ENCODE measurements at places on chromosomes 4 and X. TPM values are rescaled to one million over a fixed set of nuclear protein-coding genes. Genes with fewer than 3 reads are reported as not detected.

TDO2 gene
- not detected for total RNA-seq

MAGEA2B gene
- total RNA-seq, result not detected

STAG2 gene
- total RNA-seq, result 93.9 TPM

CXXC4 gene
- not detected for total RNA-seq

HHIP gene
- total RNA-seq, result not detected

NAP1L3 gene
- total RNA-seq, result 1.6 TPM

TEX28 gene
- not detected for total RNA-seq

STX18 gene
- 20.0 TPM for total RNA-seq

PPP4R3C gene
- total RNA-seq, result not detected

OCRL gene
- 2.2 TPM for total RNA-seq

DNA sequence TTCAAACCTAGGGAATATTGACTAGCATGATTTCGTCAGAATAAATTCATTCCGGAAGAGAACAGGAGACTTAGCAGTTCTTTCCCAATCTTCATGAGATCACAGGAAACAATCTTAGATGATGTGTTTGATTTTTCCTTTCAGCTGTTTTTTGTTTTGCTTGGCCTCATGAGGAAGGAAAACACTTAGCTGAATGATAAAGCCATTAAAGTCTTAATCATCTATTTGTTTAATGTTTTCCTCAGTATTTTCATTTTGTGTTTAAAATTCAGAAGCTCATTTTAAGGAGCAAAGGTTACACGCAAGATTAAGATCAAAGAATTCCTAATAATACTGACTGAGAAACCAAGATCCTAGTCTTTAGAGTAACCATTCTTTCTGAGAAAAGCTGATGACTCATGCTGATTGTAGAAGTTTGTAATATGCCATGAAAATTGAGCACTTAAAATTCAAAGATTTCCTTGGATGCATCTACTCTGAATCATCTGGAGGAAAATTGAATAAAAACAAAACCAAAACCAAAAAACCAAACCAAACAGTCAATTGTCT is 15.4 kb upstream of the TBC1D19 start:
- peaks cover 4% of the 10 kb centered on the region for H3K27me3 ChIP-seq
- no peak for DNase-seq
- H3K36me3 ChIP-seq, result no peaks in the 10 kb centered on the region
- H3K4me1 ChIP-seq, result peaks cover 26% of the 10 kb centered on the region
- no peak overlapping the region for H3K27ac ChIP-seq
- no peak overlapping the region for H3K4me3 ChIP-seq

DNA sequence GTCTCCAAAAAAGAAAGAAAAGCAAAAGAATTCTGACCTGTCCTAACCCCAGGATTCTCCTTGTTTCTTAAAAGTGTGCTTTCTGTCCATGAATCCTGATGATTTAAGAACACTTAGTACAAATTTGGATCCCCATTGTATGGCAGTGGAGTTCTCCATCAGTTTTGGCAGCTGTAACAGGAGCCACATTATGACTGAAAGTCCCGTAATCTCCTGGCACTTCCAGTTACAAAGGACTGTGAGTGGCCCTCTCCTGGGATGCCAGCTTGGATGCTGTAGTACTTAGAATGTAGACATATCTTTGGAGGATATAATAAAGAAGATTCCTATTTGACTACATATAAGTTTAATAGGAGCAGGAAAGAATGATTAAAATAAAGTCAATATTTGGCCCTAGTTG is 20.6 kb downstream of the AP1AR start:
- no peak overlapping the region for H3K4me3 ChIP-seq
- DNase-seq, result no peak
- H3K27me3 ChIP-seq, result no peaks in the 10 kb centered on the region
- no peak overlapping the region for H3K27ac ChIP-seq
- peaks cover 6% of the 10 kb centered on the region for H3K36me3 ChIP-seq

DNA sequence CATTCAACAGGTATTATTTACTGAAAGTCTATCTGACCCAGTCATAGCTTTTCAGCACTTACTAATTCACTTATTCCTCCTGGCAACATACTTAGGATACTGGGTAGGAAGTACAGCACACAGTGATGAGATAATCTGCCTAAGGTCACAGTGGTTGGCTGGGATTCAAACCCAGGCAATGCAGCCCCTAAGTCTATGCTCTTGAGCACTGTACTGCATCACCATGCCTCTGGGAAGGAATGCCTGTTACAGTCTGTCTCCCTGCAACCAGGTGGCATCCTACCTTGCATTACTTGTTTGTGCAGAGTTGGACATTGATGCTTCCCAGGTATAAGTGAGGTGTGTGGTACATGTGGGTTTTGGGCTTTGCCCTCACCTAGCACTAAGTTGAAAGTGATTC is 21.5 kb upstream of the LRAT start:
- no peak for DNase-seq
- no peaks in the 10 kb centered on the region for H3K36me3 ChIP-seq
- no peak overlapping the region for H3K27ac ChIP-seq
- H3K4me1 ChIP-seq, result no peaks in the 10 kb centered on the region
- peaks cover 10% of the 10 kb centered on the region for H3K27me3 ChIP-seq
- no peak overlapping the region for H3K4me3 ChIP-seq

- H3K36me3 ChIP-seq, result peaks cover 17% of the 10 kb centered on the region
- H3K27ac ChIP-seq, result no peak overlapping the region
- no peaks in the 10 kb centered on the region for H3K27me3 ChIP-seq
Observed at GRCh38 chr4:150746156-150746555, 164.2 kb downstream of the MAB21L2 start.

- no peak overlapping the region for H3K4me3 ChIP-seq
- no peaks in the 10 kb centered on the region for H3K36me3 ChIP-seq
- no peaks in the 10 kb centered on the region for H3K4me1 ChIP-seq
- no peak overlapping the region for H3K27ac ChIP-seq
- DNase-seq, result no peak
Observed at GRCh38 chr4:141121768-141122454, 11.4 kb downstream of the RNF150 start.

DNA sequence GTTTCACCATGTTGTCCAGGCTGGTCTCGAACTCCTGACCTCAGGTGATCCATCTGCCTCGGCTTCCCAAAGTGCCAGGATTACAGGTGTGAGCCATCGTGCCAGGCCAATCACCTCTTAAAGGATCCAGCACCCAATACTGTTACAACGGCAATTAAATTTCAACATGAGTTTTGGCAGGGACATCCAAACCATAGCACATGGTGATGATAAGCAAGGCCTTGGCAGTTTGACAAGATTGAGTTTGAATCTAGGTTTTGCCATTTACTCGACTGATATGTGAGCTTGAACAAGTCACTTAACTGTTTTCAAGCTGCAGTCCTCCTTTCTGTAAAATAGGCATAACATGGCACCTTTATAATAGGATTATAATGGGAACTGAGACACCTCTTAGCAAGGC is 84.1 kb downstream of the GPR82 start:
- no peaks in the 10 kb centered on the region for H3K27me3 ChIP-seq
- H3K4me3 ChIP-seq, result no peak overlapping the region
- peaks cover 5% of the 10 kb centered on the region for H3K36me3 ChIP-seq
- H3K27ac ChIP-seq, result no peak overlapping the region
- DNase-seq, result no peak

DNA sequence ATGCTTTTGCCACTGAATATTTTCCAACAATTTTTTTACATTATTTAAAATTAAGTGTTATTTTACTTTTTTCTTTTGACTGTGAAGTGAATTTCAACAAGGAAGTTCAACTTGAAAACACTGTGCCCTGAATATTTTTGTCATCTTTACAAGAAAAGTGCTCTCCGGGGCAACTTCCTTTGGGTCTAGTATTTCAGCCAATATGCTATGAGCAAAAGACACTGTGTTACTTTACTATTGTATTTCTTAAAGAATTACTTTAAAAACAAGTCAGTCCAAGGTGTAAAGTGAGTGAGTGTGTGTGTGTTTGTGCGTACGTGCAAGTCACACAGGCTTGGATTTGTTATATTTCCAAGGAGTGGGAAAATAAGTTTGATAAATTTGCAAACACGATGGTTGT is 7.6 kb upstream of the USP53 start:
- H3K4me1 ChIP-seq, result peaks cover 44% of the 10 kb centered on the region
- H3K27ac ChIP-seq, result peak overlapping the region; percentile 81
- peaks cover 9% of the 10 kb centered on the region for H3K36me3 ChIP-seq
- DNase-seq, result no peak
- H3K4me3 ChIP-seq, result peak overlapping the region; percentile 50

- H3K4me3 ChIP-seq, result no peak overlapping the region
- no peaks in the 10 kb centered on the region for H3K4me1 ChIP-seq
- no peaks in the 10 kb centered on the region for H3K36me3 ChIP-seq
- H3K27ac ChIP-seq, result no peak overlapping the region
Observed at GRCh38 chr4:114860786-114861185, 252.6 kb downstream of the NDST4 start.

- no peaks in the 10 kb centered on the region for H3K36me3 ChIP-seq
- no peak overlapping the region for H3K4me3 ChIP-seq
- no peak for DNase-seq
- peaks cover 9% of the 10 kb centered on the region for H3K4me1 ChIP-seq
Observed at GRCh38 chr4:38582445-38582844, 81.6 kb upstream of the KLF3 start.

GRCh38 chr4:112112590-112113170 is 32.6 kb upstream of the FAM241A start:
- H3K4me1 ChIP-seq, result peaks cover 9% of the 10 kb centered on the region
- no peaks in the 10 kb centered on the region for H3K36me3 ChIP-seq
- no peak overlapping the region for H3K27ac ChIP-seq
- no peaks in the 10 kb centered on the region for H3K27me3 ChIP-seq
- no peak overlapping the region for H3K4me3 ChIP-seq
- DNase-seq, result no peak

DNA sequence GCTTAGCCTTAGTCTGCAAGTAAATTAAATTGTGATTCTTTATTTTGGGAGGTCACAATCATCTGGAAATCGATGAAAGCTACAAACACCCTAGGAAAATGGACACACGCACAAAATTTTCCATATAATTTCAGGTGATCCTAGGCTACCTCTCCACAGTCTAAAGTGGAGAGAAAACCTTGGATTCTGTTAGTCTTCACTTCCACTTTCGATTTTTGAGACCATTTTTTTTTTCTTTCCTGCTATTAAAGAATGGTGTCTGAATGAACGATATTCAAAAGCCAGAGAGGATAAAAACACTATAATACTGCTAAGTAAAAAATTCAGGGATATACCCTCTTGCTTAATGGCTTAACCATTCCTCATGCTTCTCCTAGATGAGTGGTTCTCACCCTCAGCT is 1.7 kb downstream of the FBXL5 start:
- H3K4me3 ChIP-seq, result peak overlapping the region; percentile 99
- DNase-seq, result no peak
- peaks cover 61% of the 10 kb centered on the region for H3K4me1 ChIP-seq
- H3K36me3 ChIP-seq, result peaks cover 7% of the 10 kb centered on the region
- H3K27me3 ChIP-seq, result no peaks in the 10 kb centered on the region

DNA sequence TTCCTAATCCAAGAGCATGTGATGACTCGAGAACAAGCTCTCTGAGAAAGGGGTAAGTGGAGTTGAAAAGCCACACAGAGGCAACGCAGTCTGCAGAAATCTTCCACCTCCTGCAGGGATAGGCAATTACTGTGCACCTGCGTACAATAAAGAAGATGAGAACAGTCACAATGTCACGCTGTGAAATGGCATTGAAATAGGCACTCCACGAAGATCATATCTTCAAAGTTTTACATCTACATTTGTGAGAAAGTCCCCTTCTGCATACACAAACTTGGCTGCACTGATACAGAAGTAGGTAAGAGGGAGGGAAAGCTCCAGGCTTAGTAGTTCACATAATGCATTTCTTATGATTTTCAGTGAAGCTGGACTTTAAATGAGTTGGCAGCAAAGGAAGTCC is 27.1 kb downstream of the DDX60L start:
- peaks cover 32% of the 10 kb centered on the region for H3K36me3 ChIP-seq
- H3K4me3 ChIP-seq, result no peak overlapping the region

DNA sequence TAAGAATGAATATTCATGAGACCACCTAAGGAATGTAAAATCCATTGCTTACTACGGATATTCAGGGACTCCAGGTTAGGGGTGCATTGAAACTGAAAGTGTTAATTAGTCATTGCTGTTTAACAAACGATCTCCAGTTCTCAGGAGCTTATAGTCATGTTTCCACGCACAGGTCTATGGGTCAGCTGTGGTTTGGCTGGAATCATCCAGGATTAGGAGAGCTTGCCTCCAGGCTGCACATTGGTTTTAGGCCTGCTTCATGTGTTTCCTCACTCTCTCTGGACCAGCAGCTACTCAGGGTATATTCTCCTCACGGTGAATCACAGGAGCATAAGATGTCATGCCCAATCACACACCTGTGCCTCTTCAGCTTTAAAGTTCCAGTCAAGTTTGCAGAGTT is 98.9 kb downstream of the ATXN3L start:
- no peaks in the 10 kb centered on the region for H3K36me3 ChIP-seq
- no peaks in the 10 kb centered on the region for H3K4me1 ChIP-seq
- no peak overlapping the region for H3K27ac ChIP-seq
- no peak overlapping the region for H3K4me3 ChIP-seq

DNA sequence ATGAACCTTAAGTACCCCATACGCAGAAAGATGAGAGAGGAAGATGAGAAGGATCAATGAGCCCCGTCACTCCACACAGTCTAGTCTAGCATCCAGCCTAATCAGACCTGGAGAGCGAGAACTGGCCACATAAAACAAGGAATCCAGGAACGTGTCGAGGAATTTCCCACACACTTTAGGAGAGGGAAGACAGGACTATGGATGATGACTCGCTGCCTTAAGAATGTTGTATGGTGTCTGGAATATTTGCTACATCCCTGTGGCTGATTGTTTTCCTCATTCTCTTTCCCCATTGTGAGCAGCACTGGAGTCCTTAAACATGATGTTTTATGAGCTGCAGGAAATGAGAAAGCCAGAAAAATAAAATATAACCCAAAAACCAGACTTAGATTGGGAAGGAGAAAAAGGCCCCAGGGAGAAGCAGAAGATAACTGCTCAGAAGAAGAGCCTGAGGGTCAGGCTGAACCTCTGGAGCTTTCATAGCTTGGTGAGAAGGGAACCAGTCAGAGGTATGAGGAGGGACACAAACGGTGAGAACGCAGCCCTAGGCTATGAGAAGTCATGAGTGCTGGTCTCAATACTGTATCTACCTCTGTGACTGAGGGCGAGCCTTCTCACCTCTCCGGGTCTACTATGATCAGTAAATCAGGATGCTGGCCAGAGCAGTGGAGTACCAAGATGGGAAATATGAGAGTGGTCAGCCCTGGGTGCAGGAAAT is 139.5 kb upstream of the NOCT start:
- no peak overlapping the region for H3K27ac ChIP-seq

GRCh38 chr4:139955600-139955999 is 198.4 kb downstream of the MAML3 start:
- H3K27ac ChIP-seq, result no peak overlapping the region
- no peaks in the 10 kb centered on the region for H3K36me3 ChIP-seq
- H3K27me3 ChIP-seq, result peaks cover 7% of the 10 kb centered on the region
- H3K4me1 ChIP-seq, result peaks cover 13% of the 10 kb centered on the region
- no peak overlapping the region for H3K4me3 ChIP-seq
- DNase-seq, result no peak

DNA sequence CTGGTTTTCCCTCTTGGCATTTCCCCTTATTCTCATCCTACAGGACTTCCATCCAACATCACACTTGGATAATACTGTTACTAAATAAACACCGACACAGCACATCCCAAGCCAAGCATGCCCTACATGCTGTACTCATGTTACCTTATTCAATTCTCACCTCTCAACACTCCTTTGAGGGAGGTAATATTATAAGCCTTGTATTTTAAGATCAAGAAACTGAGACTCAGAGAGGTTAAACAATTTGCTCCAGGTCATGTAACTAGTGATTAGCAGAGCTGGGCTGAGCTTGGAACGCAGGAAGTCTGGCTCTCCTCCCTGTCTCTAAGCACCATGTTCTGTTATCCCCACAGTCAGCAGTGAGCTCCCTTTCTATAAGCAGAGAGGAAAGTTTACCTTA is 333.6 kb upstream of the IGFBP7 start:
- H3K36me3 ChIP-seq, result no peaks in the 10 kb centered on the region
- no peak overlapping the region for H3K4me3 ChIP-seq
- no peak overlapping the region for H3K27ac ChIP-seq
- H3K4me1 ChIP-seq, result no peaks in the 10 kb centered on the region
- H3K27me3 ChIP-seq, result no peaks in the 10 kb centered on the region

Data from activated CD8-positive, alpha-beta T cell treated with anti-CD3 and anti-CD28 coated beads for 36 hours (primary cell).